ENCODE measurements at places on chromosomes 2 and 18.

- peaks cover 21% of the 10 kb centered on the region for H3K4me1 ChIP-seq
- no peaks in the 10 kb centered on the region for H3K36me3 ChIP-seq
- H3K27ac ChIP-seq, result no peak overlapping the region
- no peak overlapping the region for H3K4me3 ChIP-seq
- no peaks in the 10 kb centered on the region for H3K27me3 ChIP-seq
Observed at GRCh38 chr2:147501968-147502367, 342.9 kb upstream of the ACVR2A start.

- H3K4me3 ChIP-seq, result no peak overlapping the region
- no peaks in the 10 kb centered on the region for H3K27me3 ChIP-seq
- no peak overlapping the region for H3K27ac ChIP-seq
- DNase-seq, result no peak
- peaks cover 5% of the 10 kb centered on the region for H3K4me1 ChIP-seq
- H3K36me3 ChIP-seq, result no peaks in the 10 kb centered on the region
Observed at GRCh38 chr2:237568121-237568660, 1.8 kb downstream of the PRLH start.

DNA sequence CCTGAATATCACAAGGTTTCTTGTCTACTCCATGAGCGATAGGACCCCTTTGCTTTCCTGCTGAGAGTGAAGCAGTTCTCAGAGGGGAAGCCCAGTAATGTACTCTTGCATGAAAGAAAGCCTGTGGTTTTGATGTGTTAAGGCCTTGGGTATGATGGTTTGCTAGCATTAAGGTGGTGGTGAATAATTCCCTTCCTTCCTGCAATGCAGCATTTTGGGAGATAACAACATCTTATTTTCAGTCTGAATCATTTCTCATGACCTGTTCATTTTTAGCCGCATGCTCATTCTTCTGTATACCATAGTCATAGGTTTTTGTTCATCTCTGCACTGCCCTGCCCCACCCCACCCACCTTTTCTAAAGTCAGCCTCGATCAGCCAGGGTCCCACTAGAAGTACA, 66.2 kb downstream of the HNMT start:
- H3K36me3 ChIP-seq, result no peaks in the 10 kb centered on the region
- no peak overlapping the region for H3K27ac ChIP-seq
- no peak for DNase-seq
- no peak overlapping the region for H3K4me3 ChIP-seq
- H3K27me3 ChIP-seq, result no peaks in the 10 kb centered on the region

- H3K36me3 ChIP-seq, result peaks cover 7% of the 10 kb centered on the region
- no peak for DNase-seq
- H3K4me1 ChIP-seq, result peaks cover 33% of the 10 kb centered on the region
- H3K27ac ChIP-seq, result peak overlapping the region; percentile 95
Observed at GRCh38 chr2:190649798-190650390, 1.0 kb downstream of the NAB1 start.

DNA sequence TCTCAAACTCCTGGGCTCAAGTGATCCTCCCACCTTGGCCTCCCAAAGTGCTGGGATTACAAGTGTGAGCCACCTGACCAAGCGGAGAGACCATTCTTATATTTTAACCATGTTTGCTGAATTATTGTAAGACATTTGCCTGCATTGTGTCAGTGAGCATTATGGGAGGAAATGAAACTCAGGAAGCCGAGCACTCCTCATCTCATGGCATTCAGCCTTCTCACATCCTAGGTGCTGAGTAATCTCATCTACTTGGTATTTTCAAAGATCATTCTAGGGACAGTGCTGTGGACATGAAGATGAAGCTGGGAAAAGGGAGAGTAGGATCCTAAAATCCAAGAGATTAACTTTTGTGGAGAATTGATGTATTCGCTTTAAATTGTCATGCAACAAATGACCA, 66.1 kb downstream of the NAPG start:
- H3K27ac ChIP-seq, result no peak overlapping the region
- no peak overlapping the region for H3K4me3 ChIP-seq
- DNase-seq, result no peak
- H3K4me1 ChIP-seq, result no peaks in the 10 kb centered on the region
- H3K36me3 ChIP-seq, result peaks cover 2% of the 10 kb centered on the region
- no peaks in the 10 kb centered on the region for H3K27me3 ChIP-seq

GRCh38 chr2:19746611-19747309, 155.0 kb downstream of the TTC32 start:
- H3K4me3 ChIP-seq, result no peak overlapping the region
- peak; percentile 17 for DNase-seq
- no peaks in the 10 kb centered on the region for H3K36me3 ChIP-seq
- H3K27ac ChIP-seq, result no peak overlapping the region

GRCh38 chr2:181581534-181581933, 75.4 kb downstream of the CERKL start:
- no peak overlapping the region for H3K4me3 ChIP-seq
- H3K27ac ChIP-seq, result no peak overlapping the region
- DNase-seq, result peak; percentile 8
- peaks cover 5% of the 10 kb centered on the region for H3K4me1 ChIP-seq
- H3K36me3 ChIP-seq, result no peaks in the 10 kb centered on the region

DNA sequence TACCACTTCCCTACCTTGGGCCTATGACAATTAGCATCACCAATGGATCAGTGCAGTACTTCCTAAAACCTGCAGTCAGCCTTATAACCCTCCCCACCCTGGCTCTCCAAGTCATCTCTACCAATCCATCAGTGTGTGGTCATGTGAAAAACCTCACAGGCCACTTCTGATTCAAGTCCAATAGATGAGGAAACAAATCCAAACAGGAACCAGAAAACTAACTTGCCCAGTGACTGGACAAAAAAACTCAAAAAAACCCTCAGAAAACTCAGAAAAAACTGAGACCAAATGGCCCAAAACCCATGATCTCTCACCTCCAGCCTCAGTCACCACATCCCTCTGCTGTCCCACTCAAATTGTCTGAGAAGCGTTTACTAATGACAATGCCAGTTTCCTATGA, 43.3 kb downstream of the TGFA start:
- H3K4me3 ChIP-seq, result no peak overlapping the region
- no peaks in the 10 kb centered on the region for H3K4me1 ChIP-seq
- no peaks in the 10 kb centered on the region for H3K27me3 ChIP-seq
- no peaks in the 10 kb centered on the region for H3K36me3 ChIP-seq

DNA sequence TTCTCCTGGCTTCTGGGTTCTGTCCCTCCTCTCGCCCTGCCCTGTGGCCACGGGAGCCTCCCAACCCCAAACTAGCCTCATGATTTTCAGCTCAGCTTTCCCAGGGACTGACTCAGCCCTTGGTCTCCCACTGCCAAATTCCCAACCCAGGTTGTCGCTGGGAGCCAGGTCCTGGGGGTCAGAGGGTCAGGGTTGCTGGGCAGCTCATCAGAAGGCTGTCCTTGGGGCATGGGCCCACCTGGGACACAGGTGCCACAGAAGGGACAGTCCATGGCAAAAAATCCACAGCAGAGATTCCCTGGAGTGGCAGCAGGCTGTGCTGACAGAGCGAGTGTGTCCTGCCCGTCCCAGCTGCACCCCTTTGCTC, 180.4 kb downstream of the TWIST2 start:
- H3K4me1 ChIP-seq, result no peaks in the 10 kb centered on the region
- H3K27ac ChIP-seq, result no peak overlapping the region
- H3K27me3 ChIP-seq, result peaks cover 9% of the 10 kb centered on the region
- no peak overlapping the region for H3K4me3 ChIP-seq
- no peak for DNase-seq
- H3K36me3 ChIP-seq, result no peaks in the 10 kb centered on the region

DNA sequence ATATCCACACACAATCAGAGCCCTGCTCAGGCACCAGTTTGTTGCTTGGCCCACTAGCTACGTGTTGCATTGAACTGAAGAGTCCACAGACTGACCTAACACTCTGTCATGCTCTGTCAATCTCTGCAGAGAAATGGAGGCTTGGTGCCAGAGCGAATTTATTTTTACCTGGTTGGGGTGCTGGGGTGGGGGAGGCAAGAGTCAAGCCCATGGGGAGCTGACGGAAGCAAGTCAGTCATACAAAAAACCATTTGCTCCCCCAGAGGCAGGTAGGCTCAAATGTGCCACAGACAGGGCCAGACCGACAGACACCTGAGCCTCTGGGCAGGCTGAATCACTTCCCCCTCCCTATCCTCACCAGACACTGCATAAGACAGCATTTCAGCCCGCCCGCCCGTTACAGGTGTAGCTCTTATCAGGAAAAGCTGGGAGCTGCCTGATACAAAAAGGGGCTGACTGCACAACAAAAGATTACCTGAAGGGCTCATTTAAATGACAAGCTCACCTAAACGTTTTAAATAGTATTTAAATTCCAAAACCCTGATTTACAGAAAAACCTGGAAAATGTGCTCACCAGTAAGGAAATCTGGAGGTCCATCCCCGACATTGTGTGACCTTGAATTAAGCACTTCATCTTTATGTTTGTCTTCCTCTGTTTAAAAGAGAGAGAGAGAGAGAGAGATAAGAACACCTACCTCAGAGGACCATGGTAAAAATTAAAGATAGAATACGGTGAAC, 2.1 kb upstream of the PCBP1 start:
- H3K4me1 ChIP-seq, result peaks cover 44% of the 10 kb centered on the region
- peak overlapping the region; percentile 97 for H3K4me3 ChIP-seq
- DNase-seq, result peak; percentile 84
- peaks cover 49% of the 10 kb centered on the region for H3K36me3 ChIP-seq
- H3K27me3 ChIP-seq, result no peaks in the 10 kb centered on the region

- no peak overlapping the region for H3K27ac ChIP-seq
- DNase-seq, result no peak
- H3K4me3 ChIP-seq, result peak overlapping the region; percentile 94
- H3K36me3 ChIP-seq, result peaks cover 6% of the 10 kb centered on the region
Observed at GRCh38 chr2:156437272-156437930, 1.2 kb downstream of the GPD2 start.

DNA sequence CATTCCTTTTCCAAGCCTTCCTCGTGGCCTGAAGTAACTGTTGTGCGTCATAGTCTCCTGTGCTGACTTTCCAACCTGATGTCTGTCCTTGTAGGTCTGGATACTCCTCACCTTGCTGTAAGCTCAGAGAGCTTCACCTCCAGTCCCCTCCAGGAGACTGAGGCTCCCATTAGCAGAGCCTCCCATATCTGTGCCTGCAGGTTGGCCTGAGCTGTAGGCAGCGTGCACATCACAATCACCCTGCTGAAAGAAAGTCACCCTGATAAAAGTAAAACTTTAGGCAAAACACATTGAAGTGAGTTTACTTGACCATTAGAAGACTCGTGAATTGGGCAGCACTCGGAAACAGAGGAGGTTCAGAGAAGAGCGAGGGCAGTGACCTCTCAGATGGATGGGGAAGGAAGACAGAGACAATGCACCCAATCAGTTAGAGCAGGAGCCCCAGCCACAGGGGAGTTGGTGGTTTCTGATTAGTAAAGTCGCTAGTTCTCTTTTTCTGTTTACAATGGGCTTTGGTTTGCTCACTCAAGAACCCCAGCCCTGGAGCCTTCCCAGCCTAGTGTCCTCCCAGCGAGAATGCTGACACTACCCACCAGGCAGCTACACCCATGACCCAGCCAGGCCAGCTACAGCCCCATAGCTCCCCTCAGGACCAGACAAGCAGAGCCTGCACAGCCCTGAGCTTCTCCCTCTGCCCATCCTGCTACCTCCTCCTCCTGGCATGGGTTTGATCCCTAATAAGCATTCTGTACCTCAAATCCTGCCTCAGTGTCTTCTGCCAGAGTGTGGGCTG, 12.1 kb upstream of the TPO start:
- no peak for DNase-seq
- H3K36me3 ChIP-seq, result no peaks in the 10 kb centered on the region
- no peaks in the 10 kb centered on the region for H3K4me1 ChIP-seq
- no peak overlapping the region for H3K27ac ChIP-seq
- no peaks in the 10 kb centered on the region for H3K27me3 ChIP-seq
- H3K4me3 ChIP-seq, result no peak overlapping the region

DNA sequence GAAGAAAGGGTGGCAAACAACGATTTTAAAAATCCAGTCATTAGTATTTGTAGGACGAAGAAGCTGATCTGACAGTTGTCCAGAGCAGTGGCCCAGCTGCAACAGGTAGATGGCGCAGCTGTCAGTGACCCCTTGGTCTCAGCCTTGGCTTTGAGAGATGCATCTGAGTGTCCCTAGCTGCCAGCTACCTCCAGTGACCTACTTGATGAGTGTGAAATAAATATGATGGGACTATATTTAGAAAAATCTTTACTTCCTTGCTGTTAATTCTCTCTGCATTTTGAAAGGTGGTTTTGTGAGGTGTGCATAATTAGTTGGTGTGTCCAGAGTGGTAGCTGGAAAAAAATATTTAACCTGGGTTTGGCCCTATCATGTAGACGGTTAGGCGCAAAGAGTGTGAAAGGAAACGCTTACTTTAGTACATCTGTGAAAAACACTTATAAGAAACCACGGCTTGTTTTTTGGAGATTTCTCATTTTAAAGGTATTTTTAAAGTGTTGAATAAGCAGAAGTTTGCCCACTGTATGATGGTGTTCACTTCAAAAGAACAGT, 963 bp downstream of the INPP1 start:
- peak; percentile 42 for DNase-seq
- no peaks in the 10 kb centered on the region for H3K36me3 ChIP-seq
- peak overlapping the region; percentile 72 for H3K27ac ChIP-seq
- H3K4me3 ChIP-seq, result peak overlapping the region; percentile 80

- peaks cover 64% of the 10 kb centered on the region for H3K36me3 ChIP-seq
- H3K4me1 ChIP-seq, result peaks cover 71% of the 10 kb centered on the region
- peak overlapping the region; percentile 100 for H3K27ac ChIP-seq
Observed at GRCh38 chr2:126658905-126659561, 3.1 kb downstream of the GYPC start.

DNA sequence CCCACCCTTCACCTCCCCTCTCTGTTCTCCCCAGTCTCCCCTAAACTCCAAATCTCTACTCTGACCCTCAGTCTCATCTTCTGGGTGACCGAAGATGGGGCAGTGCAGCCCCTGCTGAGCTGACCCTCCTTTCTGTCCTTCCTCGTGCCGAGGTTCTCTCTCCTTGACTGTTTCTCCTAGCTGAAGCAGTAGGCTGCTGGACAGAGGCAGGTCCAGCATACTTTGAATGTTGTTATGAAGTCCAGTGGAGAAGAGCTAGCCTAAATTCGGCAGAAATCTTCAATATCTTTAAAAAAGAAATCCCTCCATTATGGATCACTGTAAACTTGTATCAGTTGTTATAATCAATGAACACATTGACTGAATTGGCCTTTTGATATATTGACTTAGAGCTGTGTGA, 63.2 kb downstream of the RRM2 start:
- no peaks in the 10 kb centered on the region for H3K4me1 ChIP-seq
- H3K27me3 ChIP-seq, result no peaks in the 10 kb centered on the region
- H3K36me3 ChIP-seq, result peaks cover 12% of the 10 kb centered on the region
- no peak for DNase-seq

Measured in activated naive CD4-positive, alpha-beta T cell treated with anti-CD3 and anti-CD28 coated beads for 36 hours (primary cell).